ENCODE measurements at places on chromosomes 4 and X. TPM values are rescaled to one million over a fixed set of nuclear protein-coding genes. Genes with fewer than 3 reads are reported as not detected.

The MED28 gene
- total RNA-seq = 45.8 TPM

The PRDX4 gene
- 299 TPM for total RNA-seq

The TMEM255A gene
- total RNA-seq = 0.16 TPM

The TMEM47 gene
- total RNA-seq = 51.6 TPM

The GASK1B gene
- 11.8 TPM for total RNA-seq

The MTMR8 gene
- total RNA-seq = 1.5 TPM

The PTPN13 gene
- total RNA-seq = 56.0 TPM

The KLHL13 gene
- not detected for total RNA-seq

The TMEM156 gene
- total RNA-seq = not detected

The TRPC3 gene
- 0.24 TPM for total RNA-seq

The CTAG2 gene
- total RNA-seq = not detected

The CABS1 gene
- not detected for total RNA-seq

The EDA2R gene
- total RNA-seq = 2.3 TPM
